Foreskin melanocyte (primary cell): ENCODE measurements at places on chromosomes 2 and 18.

DNA sequence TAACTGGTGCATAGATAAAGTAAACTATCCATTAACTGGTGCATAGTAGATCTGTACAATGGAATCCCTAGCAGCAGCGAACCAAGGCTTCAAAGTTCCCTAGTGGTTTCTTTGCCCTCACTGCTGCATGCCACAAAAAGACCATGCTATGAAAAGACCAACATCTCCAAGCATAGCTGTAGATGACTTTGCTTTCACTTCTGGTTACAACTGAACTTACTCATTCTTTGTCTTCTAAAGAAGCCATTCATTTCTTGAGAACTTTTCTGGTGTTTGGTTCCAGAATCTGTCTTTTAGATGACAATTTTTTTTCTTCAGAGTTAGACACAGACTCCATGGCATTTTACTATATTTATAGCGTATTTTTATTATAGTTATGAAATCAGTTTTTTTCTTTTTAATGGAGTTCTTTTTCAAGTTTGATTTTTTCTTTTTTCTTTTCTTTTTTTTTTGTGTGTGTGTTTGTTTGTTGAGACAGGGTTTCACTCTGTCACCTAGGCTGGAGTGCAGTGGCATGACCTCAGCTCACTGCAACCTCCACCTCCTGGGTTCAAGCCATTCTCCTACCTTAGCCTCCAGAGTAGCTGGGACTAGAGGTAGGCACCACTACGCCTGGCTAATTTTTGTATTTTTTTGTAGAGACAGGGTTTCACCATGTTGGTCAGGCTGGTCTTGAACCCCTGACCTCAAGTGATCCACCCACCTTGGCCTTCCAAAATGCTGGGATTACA is 63.6 kb downstream of the SLC35F5 start:
- no peak for DNase-seq

GRCh38 chr2:73253901-73254300 is 19.8 kb downstream of the CCT7 start:
- no peak for DNase-seq

- no peak for DNase-seq
Measured at GRCh38 chr2:219286436-219287115, 7.4 kb downstream of the DNAJB2 start.

DNA sequence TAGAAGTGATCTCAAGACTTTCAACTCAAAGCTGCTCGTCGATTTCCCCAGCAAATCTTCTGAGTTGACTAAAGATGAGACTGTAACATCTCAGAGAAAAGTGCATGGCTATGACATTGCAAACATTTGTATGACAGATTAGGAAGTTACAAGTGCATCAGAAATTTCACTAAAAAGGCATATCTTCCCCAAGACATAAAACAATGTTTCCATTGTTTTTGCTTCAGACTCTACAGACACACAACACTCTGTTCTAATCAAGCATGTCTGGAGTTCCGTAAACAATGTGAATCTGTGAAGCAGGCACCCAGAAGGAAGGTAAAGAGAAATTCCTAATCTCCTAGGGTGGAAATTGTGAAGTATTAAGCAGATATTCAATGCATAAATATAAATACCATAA is 144.6 kb upstream of the LYPD1 start:
- peak; percentile 86 for DNase-seq

GRCh38 chr2:184598316-184599053 is at the start of gene ZNF804A:
Gene ZNF804A, plus strand, starts transcription at chr2:184598529. Its CDS starts 431 bp downstream, at chr2:184598960.
- DNase-seq = no peak

- DNase-seq = no peak
Measured at GRCh38 chr18:7727361-7728076, 160.4 kb downstream of the PTPRM start.

DNA sequence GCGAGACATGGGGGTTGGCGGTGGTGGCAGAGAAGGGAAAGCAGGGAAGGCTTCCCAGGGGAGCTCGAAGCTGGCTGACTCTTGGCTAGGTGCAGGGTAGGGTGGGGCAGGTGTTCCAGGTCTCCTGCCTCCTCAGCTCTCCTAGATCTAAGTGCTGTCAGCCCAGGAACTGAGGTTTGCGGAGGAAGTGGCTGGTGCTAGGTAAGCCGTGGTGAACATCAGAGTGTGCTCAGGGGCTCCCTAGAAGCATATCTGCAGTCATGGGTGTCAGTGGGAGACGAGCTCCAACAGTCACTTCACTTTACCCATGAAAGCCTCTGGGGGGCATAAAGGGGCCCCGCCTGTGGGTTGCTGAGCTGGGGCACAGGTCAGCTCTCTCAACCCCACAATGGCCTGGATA is 34.1 kb downstream of the ARHGEF4 start:
- DNase-seq = no peak

DNA sequence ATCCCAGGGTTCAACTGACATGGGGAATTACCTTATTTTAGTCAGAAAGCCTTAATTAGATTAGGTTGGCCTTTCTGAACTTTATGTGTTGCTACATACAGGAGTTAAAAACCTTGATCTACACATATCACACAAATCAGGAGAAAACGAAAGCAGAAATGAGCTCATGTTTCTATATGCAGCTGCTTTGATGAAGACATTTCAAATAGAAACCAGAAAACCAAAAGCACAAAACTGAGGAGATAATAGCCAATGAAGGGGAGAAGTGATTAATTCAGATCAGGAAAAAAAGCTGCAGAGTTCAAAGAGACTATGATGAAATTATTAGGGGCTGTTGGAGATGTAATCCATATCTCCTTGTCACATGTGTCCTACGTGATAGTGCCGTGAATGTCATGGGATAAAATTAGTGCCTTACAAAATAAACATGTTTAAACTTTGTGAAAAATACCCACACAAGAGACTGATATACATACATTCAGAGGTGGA is 255.0 kb downstream of the CAMKMT start:
- DNase-seq = no peak

GRCh38 chr2:111618978-111619902 is 264.8 kb downstream of the ANAPC1 start:
- no peak for DNase-seq

DNA sequence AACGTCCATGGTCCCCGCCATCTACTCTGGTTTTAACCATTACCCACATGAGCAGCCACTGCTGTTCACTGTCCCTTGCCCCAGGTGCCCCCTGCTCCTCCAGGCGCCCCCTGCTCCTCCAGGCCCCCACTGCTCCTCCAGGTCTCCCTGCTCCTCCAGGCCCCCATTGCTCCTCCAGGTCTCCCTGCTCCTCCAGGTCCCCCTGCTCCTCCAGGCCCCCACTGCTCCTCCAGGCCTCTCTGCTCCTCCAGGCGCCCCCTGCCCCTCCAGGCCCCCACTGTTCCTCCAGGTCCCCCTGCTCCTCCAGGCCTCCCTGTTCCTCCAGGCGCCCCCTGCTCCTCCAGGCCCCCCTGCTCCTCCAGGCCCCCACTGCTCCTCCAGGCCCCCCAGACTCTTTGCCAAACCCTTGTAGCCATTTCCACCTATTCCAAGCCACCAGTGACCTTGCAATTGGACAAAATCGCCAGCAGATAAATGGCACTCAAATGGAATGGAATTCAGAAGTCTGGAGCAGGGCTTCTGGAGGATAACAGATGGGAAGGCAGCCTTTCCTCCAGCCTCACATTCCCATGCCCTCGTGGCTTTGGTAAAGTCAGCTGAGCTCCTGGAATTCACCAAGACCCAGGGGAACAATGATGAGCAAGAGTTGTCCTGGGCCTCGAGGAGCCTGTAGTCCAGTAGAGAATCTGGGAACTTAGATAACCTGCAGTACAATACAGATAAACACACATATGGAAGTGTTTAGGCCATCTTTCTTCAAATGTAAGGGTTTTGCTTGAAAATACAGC is 13.3 kb upstream of the RPL31 start:
- peak; percentile 59 for DNase-seq

DNA sequence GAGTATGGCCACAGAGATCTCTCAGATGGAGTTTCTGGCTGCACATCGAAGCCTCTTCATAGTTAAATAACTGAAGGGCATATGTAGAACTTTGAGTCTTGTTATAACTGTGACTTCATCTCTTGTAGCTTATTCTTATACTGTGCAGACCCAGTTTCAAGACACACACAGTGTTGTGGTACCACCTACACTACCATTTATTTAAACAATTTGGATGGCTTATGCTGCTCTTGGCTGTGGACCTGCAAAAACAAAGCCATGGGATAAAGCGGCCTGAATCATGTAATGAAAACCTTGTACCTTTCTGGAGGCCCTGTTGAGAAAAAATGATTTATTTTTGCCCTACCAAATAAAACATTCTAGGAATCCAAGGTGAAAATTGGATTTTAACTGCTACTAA is 262.8 kb upstream of the RASGRP3 start:
- no peak for DNase-seq

GRCh38 chr2:26477126-26477910 is 606 bp downstream of the OTOF start:
- DNase-seq = no peak

GRCh38 chr18:64713284-64713683 is 564.4 kb upstream of the LINC00305 start:
- no peak for DNase-seq

GRCh38 chr2:199223791-199224190 is 233.9 kb downstream of the SATB2 start:
- no peak for DNase-seq

GRCh38 chr2:7119132-7119835 is 202.1 kb downstream of the RNF144A start:
- peak; percentile 44 for DNase-seq

- no peak for DNase-seq
Measured at GRCh38 chr18:58348517-58348916, 280.4 kb downstream of the ALPK2 start.

GRCh38 chr2:208373460-208374089 is 33.0 kb upstream of the PTH2R start:
- DNase-seq = peak; percentile 35

GRCh38 chr2:46164529-46165301 is 132.5 kb upstream of the EPAS1 start:
- DNase-seq = no peak

GRCh38 chr2:169105476-169105875 is 36.1 kb downstream of the DHRS9 start:
- no peak for DNase-seq

DNA sequence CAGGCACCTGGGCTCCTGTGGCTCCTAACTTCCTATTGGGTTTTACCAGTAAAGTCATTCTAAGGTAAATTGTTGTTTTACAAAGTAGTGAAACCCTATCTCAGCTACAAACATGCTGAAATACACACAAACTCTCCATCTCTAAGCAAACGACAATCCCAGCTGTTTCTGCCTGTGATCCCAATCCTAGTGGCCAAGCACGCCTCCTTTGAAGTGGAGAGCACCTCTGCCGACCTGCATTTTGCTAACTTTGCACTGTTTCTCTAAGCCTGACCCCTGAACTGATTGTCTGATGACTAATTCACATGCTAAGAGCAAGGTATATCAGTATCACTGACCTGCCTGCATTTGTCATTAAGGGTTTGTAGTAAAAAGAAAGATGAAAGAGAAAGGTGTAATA is 124.3 kb downstream of the PAX3 start:
- no peak for DNase-seq

- no peak for DNase-seq
Measured at GRCh38 chr2:75560022-75560767, 544 bp downstream of the EVA1A start.

DNA sequence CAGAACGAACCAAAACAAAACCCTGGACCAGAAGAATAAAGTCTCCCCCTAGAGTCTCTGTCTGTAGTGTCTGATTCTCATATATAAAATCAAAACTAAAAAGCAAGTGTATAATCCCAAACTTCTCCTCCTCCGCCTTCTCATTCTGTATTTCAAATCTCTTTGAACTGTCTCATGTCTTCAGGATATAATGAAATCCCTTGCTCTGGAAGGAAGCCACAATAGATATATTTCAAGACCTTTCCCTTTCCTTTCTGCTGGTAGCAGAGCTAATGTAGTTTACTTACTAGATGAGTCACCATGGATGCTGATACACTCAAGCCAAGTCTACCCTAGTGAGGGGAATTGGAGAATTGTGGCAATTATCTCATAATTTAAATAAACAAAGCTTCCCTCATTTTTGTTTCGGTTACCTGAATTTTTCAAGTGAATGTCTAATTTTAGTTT is 33.5 kb upstream of the CCDC93 start:
- no peak for DNase-seq

GRCh38 chr2:53670331-53670730 is 97.3 kb upstream of the CHAC2 start:
- no peak for DNase-seq

DNA sequence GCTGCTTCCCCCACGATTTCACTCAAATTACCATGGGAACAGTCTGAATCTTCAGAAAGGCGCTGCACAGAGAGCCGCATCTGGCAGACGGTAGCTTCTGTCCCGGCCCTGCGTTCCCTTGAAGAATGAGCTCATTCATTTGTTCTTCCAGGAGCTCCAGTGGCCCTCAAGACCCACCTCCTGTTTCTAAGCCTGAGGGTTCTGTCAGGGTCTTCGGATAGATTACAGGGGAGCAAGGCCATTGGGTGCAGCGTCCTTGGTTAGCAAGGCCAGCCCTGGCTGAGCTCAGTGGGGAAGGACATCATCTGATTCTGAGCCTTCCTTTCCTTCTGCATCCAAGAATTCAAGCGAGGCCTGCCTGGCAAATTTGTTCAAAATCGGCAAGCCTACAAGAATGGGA is 111.9 kb downstream of the PDCL3 start:
- DNase-seq = no peak

DNA sequence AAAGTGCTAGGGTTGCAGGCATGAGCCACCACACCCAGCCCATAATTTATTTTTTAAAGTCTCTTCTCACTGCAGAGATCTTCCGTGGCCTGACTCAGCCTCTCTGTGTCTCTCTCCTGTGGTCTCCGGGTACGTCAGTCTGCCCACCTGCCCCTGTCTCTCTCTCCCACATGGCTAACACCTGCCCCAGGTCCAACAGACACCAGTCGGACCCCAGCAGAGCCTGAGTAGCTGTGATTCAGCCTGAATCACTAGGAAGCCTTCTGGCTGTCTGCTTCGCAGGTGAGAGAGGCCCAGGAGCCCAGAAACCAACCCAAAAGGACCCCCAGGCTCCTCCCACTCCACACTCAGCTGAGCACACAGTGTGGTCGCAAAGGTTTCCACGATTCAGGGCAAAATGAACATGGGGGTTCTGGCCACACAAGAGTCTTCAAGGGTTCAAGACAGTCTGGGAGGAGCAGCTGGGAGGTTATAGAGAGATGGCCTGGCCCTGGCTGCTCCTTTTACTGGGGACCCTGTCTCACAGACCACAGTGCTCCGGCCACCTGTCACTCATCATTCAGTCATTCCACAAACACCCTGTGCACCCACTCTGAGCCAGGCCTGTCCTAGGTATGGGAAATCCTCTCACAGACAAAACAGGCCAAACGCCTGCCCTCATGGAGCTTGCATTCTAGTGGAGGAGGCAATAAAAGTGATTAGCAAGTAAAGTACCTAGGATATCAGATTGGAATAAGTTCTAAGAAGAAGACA is 8.6 kb downstream of the RUFY4 start:
- no peak for DNase-seq

- no peak for DNase-seq
Measured at GRCh38 chr18:57856557-57857280, 53.6 kb upstream of the ATP8B1 start.
